NCI-H345 (cell line): ENCODE measurements at places on chromosomes 16 and 17.
A peak's percentile ranks its signal among the peaks of the same experiment; 100 is the strongest.

DNA sequence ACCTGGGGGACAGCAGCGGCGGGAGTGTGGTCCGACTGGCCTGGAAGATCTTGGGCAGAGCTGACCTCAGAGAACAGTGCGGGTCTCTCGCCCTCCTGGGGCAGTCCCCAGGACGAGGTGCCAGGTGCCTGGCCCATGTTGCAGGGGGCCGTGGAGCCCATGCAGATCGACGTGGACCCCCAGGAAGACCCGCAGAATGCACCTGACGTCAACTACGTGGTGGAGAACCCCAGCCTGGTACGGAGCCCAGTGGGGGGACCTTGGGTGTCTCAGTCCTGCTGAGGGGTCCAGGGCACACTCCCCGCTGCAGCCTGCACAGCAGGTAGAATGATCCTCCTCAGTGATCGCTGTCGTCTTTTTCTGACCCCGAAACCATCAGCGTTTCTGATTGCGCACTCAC is 1.4 kb downstream of the GPS1 start:
- DNase-seq: no peak

DNA sequence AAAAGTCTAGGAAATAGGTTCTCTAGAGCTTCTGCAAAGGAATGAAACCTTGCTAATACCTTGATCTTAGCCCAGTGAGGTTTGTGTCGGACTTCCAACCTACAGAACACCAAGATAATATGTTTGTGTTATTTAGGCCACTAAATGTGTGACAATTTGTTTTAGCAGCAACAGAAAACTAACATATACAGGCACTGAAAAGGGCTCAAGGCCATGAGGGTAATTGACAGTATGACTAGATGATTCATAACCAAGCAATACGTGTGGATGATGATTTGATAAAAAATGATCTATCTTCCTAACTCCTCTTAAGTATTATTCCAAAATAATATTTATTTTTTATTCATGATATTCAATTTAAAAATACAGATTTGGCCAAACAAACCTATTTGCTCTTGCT is 27.7 kb upstream of the MED13 start:
- no peak for DNase-seq

DNA sequence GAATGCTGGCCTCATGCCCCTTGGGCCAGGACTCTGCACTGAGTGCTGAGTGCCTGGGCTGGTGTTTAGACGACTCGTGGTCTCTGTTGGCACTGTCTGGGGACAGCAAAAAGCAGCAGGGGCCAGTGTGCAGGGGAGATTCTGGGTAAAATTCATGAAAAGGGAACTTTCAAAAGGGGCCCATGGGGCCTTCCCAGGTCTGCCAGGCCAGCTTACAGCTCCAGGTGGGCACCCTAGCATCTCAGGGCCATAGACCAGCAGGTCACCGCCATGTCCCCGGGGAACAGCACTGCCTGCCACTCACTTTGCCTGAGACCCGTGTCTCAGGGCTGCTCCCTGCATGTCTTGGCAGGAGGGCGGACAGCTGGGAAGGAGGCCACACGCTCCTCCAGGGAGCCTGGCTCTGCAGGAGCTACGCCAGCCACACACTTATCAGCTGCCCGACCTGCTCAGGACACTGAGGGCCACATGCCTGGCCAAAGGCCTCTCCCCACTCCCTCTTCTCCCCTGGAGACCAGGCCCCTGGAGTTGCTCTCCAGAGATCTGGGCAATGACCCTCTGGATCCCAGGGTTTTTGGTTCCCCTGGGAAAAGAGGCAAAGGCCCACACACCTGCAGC is 8.8 kb upstream of the FASN start:
- DNase-seq: no peak

DNA sequence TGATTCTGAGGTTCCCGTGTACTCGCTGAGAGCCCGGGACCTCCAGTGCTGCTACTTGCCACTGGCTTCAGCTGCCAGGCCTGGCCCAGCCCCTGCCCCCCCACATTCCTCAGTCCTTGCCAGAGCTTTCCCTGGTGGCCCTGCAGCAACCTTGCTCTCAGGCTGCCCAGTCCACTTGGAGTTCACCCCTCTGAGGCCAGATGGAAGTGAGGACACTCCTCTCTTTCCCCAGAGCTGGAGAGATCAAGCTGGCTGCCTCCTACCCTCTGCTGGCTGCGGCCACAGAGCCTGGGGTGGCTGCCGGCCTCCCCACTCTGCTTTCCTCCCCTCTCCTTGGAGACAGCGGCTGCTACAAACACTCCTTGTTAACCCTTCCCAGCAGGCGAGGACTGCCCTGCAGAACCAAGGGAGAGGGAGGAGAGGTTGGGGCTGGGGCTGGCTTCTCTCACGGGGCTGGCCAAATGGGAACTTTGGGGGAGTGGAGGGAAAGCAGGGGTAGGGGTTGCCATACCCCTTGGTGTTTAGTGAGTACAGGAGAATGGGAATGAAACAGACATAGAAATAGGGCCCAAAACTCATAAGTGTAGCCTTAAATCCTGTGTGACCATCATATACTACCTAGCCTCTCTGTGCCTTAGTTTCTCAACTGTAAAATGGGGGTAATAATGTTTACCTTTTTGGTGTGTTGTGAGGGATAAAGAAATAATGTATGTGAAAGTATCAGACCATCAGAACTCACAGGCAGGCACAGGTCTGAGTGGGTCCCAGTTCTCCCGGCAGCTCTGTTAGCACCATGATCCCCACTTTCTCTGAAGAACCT is at the start of gene GAS2L2:
Gene GAS2L2, minus strand, starts transcription at position 295 of the 820 bp plus-strand sequence. CDS start 389 bp downstream, outside the sequence.
- no peak for DNase-seq

- no peak for DNase-seq
Measured at GRCh38 chr17:77609553-77610517, 348.7 kb upstream of the TNRC6C start.

DNA sequence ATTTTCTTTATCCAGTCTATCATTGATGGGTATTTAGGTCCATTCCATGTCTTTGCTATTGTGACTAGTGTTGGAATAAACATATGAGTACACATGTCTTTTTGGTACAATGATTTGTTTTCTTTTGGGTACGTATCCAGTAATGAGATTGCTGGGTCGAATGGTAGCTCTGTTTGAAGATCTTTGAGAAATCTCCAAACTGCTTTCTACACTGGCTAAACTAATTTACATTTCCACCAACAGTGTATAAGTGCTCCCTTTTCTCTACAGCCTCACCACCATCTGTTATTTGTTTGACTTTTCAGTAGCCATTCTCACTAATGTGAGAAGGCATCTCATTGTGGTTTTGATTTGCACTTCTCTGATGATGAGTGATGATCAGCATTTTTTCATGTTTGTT is 103.7 kb downstream of the GOSR1 start:
- DNase-seq: no peak

DNA sequence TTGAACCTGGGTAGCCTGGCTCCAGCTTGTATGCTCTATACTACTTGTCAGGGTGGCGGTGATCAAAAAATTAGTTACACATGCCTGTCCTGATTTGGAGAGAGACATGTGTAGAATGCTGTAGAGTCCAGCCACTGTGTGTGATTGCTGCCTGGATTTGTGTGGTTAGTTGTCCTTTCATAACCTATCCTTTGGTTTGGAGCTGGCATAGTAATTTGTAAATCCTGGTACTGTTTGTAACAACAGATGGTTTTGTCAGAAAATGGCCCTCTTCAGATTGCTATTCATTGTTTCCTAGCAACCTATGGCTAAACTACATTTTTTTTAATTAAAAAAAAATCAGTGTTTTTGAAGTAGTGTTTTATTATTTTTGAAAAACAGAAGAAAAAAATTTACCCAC is 30.5 kb downstream of the ETV4 start:
- no peak for DNase-seq

DNA sequence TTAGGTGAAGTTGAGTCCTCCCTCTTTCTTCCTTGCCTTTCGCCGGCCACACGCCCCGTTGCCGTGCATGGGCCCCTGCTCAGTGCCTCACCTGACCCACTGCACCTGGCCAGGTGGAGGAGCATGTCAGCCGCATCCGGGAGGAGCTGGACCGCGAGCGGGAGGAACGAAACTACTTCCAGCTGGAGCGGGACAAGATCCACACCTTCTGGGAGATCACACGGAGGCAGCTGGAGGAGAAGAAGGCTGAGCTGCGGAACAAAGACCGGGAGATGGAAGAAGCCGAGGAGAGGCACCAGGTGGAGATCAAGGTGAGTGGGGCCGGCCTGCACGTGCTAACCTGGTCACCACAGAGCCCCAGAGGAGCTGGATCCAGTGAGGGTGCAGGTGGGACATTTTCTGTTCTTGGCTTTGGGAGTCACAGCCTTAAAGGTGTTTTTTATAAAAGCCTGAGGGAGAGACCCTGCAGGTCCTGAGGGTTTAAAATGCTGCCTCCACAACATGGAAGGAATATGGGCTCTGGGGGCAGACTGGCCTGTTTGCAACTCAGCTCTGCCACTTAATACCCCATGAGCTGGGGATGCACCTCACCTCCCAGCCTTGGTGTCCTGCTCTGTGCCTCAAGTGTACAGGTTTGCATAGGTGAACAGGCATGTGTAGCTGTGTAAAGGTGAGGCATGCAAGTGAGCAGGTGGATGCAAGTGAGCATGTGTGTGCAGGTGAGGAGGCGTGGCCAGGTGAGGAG is 12.1 kb upstream of the DBNDD1 start:
- no peak for DNase-seq

GRCh38 chr16:70253291-70254106 is 1.8 kb upstream of the EXOSC6 start:
- DNase-seq: peak; percentile 4

- DNase-seq: no peak
Measured at GRCh38 chr17:31308372-31309334, 5.2 kb downstream of the EVI2B start.

GRCh38 chr17:6061290-6061689 is 8.9 kb upstream of the WSCD1 start:
- DNase-seq: no peak

- DNase-seq: no peak
Measured at GRCh38 chr17:72764632-72765041, 327.9 kb downstream of the SLC39A11 start.

DNA sequence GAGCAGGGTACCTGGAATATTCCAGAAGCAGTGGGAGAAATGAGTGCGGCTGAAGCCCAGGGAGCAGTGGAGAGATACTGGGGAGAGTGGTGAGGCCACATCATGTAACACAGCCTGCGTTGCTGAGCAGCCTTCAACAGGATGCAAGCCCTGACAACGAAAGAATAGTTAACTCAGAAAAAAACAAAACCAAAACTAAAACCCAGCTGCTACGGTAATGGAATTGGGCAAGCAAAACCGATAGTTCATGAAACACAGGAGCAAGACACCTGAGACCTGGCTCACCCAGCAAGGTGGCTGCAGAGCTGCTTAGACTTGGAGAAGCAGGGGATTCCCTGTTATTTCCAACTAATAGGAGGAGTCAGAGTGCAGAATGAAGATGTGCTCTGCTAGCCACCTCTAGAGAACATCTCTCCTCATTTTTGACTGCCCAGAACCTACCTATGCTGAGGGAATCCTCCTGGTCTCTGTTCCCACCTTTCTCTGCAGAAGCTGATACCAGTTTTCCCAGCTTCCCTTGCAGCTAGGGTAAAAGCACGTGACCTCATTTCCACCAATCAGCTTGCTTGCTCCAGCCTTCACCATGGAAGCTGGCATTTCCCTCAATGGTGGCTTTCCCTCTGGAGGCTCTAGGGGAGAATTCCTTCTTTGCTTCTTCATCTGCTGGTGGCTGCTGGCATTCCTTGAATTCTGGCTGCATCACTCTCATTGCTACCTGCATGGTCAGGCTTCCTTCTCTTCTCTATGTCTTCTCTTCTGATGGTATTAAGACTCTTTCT is 59.4 kb upstream of the XYLT1 start:
- no peak for DNase-seq

- no peak for DNase-seq
Measured at GRCh38 chr17:37148156-37148555, 199.4 kb downstream of the AATF start.

DNA sequence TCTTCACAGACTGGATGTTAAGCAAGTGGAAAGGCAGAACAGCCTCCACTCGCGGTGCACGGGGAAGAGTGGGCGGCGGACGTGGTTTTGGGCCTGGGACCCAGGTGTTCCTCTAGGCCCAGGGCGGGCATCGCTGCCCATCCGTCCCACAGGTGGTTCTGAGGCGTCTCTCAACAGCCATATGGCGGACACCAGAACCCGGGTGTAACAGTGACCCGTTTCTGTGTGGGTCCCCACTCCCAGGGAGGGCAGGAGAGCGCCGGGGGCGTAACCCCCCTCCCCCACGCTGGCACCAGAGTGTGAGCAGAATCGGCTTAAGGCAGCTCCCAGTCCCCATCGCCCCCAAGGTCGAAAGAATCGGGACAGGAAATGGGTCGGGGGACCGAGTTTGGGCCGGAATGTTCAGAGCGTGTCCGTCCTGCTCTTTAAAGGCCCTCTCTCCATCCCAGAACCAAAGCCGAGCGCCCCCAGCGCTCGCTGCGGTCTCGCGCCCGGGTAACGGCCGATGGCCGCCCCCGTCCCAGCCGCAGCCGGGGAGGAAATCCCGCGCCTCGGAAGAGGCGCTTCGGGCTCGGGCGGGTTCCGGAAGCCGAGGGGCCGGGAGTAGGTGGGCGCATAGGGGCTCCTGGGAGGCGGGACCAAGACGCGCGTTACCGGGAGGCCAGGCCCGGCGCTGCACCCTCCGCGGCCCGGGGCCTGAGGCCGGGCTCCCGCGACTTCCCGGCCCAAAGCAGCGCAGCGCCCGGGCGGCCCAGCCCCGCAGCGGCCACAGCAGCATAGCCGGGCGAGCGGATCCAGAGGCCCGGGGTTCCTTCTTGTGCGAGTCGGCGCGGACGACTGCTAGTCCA is at the start of gene TK2:
Gene TK2, minus strand, starts transcription at position 839 of the 848 bp plus-strand sequence. Its CDS starts 61 bp downstream, at position 778.
- peak; percentile 50 for DNase-seq

GRCh38 chr16:72409423-72409822 is 237.5 kb upstream of the PMFBP1 start:
- no peak for DNase-seq

- DNase-seq: no peak
Measured at GRCh38 chr17:22278302-22279275, 586.3 kb downstream of the KCNJ18 start.

- no peak for DNase-seq
Measured at GRCh38 chr17:7508846-7509245, 24.7 kb downstream of the POLR2A start.

- DNase-seq: no peak
Measured at GRCh38 chr16:2774161-2774891, 2.8 kb downstream of the ELOB start.

GRCh38 chr16:52925143-52925542 is 127.6 kb downstream of the CHD9NB start:
- DNase-seq: no peak

GRCh38 chr17:49763735-49764558 is at the start of gene FAM117A:
Gene FAM117A (minus strand): TSS chr17:49764131. CDS start chr17:49764087, 44 bp downstream.
- DNase-seq: peak; percentile 99

GRCh38 chr17:80270836-80271235 is 10.2 kb downstream of the RNF213 start:
- DNase-seq: no peak

- peak; percentile 12 for DNase-seq
Measured at GRCh38 chr17:39769974-39770587, 32.3 kb downstream of the GRB7 start.

- no peak for DNase-seq
Measured at GRCh38 chr17:5701381-5701780, 117.1 kb upstream of the NLRP1 start.

- DNase-seq: peak; percentile 65
Measured at GRCh38 chr16:29804455-29805231, 1.7 kb upstream of the MAZ start.

- DNase-seq: peak; percentile 15
Measured at GRCh38 chr16:58464047-58464915, 35.7 kb upstream of the NDRG4 start.
